ENCODE measurements at places on chromosomes 5 and 9.

DNA sequence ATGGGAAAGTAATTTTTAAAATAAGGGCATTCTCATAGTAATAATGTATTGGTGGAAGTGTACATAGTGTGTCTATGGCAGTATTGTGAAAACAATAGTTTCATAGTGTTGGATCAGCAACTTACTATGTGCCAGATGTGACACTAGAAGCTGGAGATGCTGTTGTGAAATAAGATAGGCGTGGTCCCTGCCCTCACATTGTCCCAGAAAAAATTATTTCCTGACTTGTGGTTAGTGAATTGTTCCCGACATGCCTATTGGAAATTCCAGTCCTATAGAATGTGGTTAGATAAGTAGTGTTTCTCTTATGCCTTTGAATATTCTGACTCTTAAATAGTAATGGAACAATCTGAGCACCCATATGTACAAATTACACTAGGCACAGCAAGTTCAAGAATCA lies 55.3 kb upstream of the MTAP start:
- no peak for DNase-seq

GRCh38 chr5:64925123-64925522 lies 156.4 kb downstream of the CWC27 start:
- no peak for DNase-seq

- no peak for DNase-seq
Observed at GRCh38 chr9:125977223-125977622, 230.1 kb downstream of the PBX3 start.

DNA sequence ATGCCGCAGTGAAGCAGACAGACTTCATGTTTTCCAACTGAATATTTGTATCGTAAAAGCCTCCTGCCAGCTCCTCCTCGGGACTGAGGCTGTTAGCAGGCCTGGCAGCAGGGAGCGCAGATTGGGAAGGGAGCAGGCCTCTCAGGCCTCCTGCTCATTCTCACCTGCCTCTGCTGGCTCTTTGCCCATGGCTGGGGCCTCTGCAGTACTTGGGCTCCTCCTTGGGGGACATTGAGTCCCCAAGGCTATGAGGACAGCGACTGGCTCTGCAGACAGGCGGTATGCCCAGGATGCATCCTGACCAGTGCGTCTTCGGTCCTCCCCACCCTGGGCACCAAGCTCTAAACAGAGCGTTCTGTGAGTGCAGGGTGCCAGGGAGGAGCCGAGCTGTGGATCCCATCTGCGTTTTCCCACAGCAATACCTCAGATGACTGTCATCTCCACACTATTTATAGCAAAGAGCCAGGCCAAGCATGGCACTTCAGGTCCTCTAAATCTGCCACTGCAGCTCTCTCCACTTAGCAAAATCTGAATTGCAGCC lies 38.7 kb downstream of the TSTD2 start:
- no peak for DNase-seq

DNA sequence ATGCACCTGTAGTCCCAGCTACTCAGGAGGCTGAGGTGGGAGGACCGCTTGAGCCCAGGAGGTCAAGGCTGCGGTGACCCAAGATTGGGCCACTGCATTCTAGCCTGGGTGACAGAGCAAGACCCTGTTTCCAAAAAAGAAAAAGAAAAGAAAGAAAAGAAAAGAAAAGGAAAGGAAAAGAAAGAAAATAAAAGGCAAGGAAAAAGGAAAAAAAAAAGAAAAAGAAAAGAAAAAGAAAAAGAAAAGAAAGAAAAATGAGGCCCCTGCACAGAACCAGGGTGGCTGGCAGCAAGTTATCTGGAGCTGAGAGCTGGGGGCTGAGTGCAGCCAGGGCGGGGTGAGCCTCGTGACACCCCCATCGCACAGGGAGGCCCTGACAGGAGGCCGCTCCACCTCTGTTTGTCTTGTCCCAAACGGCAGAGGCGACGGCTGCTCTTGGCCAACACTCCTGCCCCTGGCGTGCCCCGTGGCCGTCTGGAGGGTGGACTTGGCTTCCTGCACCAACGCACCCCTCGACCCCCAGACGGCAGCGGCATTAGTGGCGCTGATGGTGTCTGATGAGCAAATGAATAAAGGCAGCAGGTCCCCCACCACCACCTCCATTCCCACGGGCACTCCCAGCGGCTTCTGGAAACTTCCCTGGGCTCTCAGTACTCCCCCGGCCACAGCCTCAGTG lies 16.7 kb downstream of the EXD3 start:
- no peak for DNase-seq

DNA sequence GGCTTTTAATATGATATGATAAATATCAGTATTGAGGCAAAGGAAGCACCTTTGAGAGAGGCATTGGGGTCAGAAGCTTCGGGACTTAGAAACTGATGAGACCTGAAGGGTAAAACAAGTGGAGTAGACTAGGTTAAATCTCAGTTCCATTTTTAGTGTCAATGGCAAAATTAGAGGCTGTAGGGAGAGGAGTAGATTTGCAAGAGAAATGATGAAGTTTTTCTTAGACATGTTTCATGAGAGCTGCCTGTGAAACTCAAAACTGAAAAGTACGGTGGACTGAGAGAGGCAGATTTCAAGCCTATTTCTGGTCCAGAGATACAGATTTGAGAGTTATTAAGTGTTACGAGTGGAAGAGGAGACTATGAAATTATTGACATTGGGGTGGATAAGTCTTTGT lies 278.5 kb downstream of the TAF11L14 start:
- no peak for DNase-seq

DNA sequence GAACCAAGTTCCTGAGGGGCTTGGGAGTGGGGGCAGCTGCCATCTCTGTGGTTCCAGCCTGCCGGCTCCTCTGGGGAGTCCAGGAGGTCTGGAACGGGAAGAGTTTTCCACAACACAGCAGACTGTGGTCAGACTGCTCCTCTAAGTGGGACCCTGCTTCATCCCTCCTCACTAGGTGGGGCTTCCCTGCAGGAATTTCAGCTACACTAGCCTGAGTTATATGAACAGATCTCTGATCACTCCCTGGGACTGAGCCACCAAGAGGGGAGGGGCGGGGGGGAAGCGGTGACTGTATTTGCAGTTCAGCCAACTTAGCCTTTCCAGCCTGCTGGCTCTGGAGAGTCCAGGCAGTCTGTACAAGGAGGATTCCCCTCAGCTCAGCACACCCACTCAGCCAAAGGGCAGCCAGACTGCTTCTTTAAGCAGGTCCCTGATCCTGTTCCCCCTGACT lies 19.4 kb downstream of the DTWD2 start:
- no peak for DNase-seq

DNA sequence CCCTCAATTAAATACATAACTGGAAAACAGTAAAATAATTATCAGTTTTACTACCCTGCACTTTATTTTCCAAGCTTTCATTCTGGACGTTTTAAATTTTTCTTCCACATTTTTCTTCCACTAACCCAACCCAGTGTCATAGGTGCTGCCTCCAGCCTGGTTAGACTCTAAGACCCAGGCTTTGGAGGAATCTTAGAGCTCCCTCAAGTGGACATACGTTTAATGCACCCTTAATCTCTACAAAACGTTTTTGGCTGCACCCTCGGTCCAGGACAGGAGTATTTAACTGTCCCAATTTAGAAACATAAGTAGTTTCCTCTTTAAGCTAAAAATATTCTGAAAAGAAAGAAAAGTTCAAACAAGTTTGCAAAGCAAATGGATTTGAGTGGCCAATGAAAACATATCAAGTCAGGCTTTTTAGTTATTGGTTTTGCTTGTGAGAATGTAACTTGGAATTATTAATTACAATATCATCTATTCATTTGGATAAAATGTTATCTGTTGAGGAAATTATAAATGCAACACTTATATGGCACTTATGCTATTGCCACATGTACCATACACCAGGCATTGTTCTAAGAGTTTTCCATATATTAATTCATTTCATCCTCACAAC lies 38.9 kb downstream of the CDH6 start:
- no peak for DNase-seq

DNA sequence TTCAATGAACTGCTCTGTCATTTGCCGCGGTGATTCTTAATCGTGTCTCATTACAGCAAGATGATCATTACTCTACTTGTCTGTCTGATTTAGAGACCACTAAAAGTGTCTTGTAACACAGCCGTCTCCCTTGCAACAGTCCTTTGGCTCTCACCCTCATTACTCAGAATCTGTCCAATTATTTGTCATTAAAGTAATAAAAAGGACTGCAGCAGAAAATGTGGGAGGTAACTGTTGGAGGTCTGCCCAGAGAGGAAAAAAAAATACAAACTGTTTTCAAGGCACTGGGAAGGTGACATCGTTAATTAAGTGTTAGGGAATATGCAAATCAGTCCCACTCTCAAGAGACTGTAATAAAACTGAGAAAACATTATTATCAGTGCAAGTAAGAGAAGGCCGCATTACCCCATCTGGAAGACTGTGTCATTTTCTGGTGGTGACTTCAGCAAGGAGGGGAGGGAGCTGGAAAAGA lies 281.0 kb downstream of the RASEF start:
- DNase-seq, result no peak

DNA sequence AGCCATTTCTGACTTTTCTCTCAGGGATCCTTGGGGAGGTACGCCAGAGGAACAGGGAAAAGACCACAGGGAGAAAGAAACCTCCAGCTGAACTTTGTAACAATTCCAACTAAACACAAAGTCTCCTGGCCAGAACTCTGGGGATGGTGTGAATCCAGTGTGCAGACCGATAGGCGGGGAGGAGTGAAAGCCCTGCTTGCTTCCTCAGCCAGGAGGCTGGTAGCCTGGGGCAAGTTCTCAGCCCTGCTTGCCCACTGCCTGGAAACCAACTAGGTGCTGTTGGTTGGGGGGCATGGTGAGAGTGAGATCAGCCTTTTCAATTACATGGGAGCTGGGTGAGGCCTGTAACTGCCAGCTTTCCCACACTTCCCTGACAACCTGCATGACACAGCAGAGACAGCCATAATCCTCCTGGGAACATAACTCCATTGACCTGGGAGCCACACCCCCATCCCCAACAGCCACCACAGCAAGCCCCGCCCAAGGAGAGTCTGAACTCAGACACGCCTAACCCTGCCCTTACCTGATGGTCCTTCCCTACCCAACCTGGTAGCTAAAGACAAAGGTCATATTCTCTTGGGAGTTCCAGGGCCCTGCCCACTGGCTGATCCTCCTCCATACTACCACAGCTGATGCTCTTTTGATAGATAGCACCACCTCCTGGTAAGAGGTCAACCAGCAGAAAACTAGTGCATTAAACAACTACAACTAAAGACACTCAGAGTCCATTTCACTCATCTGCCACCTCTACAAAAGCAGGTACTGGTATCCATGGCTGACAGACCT lies 100.1 kb upstream of the TNFAIP8 start:
- no peak for DNase-seq

DNA sequence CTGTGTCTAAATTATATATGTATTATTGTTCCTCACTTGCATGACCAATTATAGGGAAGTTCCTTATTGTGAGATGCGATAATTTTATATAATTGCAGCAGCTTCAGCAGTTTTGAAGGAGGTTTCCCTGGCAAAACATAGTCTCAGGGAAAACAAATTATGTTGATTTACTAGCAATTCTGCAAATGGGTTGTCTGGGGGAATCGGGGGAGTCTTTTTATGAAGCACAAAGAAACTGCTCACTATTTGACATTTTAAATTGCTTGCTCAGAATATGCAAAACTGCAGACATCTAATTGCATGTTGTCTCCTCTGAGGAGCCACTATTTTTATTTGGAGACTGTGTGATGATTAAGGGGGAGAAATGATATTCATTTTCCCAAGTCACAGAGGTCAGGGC lies 361.6 kb downstream of the YTHDC2 start:
- DNase-seq, result no peak

DNA sequence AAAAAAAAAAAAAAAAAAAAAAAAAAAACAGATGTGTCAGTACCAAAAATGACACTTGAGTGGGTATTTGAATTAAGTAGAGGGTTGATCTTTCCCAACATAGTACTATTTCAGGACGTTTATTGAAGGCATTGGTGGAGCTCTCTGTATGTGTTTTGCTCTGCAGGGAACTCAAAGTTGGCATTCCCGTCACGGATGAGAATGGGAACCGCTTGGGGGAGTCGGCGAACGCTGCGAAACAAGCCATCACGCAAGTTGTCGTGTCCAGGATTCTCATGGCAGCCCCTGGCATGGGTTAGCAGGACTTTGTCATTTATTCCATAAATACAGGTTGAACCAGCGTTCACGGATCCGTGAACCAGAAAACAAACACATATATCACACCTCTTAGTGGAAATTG lies 34.9 kb downstream of the SFXN1 start:
- DNase-seq, result no peak

DNA sequence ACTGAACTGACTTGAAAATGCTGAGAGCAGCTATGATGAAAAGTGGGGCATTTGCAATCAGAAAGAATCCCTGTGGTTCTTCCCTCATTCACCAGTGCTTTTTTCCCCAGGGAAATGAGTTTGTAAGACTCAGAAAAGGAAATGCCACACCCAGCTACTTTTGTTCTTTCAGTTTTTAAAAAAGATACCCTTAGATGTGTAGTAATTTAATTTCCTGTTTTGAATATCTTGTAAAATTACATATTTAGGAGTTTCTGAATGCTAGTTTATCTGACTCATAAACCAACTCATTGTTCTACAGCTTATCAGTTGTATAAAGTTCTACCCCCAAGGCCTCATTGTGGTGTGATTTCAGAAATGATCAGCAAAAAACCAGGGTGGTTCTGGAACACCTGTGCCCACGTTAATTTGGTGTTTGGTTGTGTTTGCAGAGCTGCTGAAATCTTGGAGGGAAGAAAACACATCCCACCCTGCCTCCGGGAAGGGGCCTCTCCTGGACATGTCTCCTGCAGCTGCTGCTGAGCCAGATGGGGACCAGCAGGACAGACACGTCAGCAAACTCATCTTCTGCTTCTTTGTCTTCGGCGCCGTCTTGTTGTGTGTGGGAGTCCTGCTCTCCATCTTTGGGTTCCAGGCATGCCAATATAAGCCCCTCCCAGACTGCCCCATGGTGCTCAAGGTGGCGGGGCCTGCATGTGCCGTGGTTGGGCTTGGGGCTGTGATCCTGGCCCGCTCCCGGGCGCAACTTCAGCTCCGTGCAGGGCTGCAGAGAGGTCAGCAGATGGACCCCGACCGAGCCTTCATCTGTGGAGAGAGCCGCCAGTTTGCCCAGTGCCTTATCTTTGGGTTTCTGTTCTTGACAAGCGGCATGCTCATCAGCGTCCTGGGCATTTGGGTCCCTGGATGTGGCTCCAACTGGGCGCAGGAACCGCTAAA lies 2.8 kb downstream of the TMEM171 start:
- DNase-seq, result no peak

DNA sequence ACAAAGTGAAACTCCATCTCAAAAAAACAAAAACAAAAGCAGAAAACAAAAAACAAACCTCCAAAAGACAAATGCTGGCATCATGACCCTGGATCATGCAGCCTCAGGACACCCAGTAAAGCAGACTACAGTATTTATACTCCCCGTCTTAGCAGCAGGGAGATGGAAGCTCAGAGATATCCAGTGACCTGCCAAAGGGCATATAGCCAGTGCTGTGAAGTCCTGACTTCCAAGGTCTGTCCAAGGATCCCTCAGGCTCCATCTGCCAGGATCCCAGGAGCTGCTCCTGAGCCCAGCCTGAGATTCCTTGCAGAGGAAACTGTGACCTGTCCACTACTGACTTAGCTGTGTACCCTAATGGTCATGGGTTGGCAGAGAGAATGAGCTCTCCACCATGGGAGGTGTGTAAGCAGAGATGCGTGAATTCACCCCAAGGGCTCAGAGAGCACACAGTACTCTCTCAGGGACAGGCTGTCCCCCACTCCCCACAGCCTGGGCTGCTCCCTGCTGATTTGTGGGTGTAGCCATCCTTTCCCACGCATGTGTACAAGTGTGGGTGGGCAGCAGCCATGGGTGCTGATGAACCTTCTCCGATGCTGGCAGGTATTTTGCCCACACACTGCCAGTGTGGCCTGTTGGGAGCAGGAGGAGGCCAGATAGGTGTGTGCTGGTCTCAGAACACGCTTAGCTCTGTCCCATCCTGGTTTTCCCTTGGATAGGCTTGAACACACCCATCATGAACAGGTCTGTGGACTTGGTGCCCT lies 2.1 kb upstream of the WNK2 start:
- no peak for DNase-seq

Measured in stimulated activated CD4-positive, alpha-beta T cell treated with anti-CD3 and anti-CD28 coated beads, Interleukin-12 subunit alpha, Interleukin-12 subunit beta, amount 100 ng/mL, for 24 hours (primary cell).